ENCODE measurements at places on chromosomes 3 and 15.

DNA sequence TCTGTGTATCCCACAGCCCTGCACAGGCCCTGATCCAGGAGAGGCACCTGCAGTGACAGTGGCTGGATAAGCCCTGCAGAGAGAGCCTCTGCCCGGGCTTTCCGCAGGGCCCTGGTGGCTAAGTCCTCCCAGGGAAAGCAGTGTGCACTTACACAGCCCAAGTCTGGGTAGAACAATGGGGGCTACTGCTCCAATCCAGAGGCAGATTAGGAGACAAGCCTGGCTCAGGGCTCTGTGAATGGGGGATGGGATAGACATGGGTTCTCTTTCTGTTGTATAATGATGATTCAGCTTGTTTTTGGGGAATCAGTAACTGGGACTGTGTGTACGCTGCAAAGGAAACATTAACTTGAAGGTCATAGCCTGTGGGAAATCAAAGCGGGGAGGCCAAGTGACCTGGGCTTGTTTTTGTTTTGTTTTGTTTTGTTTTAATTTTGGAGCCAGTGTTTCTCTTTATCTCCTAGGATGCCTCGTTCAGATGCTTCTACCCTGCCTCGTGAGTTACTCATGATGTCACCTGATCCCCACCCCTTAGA is 4.1 kb upstream of the ALDH1L1 start:
- DNase-seq, result no peak

- no peak for DNase-seq
These were observed 58.1 kb upstream of the PROK2 start for GRCh38 chr3:71843071-71843470.

GRCh38 chr3:46897031-46897430 is 19.5 kb downstream of the PTH1R start:
- DNase-seq, result no peak

DNA sequence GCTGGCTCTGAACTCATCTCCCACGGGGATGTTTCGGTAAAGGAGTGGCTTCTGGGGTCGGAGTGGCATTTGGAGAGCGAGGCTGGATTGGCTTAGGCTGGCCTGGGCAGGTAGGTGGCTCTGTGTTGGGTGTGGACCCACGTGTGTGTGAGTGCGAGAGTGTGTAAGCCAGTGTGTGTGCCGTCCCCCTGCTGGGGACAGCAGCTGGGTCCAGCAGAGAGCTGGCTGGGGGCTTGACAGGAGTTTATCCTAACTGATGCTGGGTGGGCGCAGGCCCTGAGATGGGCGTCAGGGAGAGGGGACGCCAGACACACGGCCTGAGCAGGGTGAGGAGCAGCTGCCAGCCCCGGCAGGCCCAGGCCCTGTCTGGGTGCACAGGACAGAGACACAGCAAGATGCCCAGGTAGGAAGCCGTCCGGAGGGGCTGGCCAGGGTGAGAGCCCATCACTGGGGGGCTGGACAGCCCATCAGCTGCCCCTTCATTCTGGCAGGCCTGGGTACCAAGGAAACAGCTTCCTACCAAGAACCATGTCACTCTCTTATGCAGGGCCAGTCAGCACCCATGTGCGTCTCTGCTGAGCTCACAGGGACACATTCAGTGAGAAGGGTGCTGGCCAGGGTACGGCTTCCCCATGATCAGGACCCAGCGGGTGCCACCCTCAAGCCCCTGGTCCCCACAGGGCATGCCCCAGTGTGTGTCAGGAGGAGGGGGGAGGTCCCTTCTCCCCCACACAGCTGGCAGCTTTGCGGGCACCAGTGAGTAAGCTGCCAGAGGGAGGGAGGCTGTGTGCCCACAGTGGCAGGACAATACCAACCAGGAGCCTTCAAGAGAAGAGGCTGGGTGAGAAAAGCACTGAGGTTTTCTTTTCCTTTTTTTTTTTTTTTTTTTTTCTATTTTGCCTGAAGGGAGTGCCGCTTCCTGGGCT is 1.1 kb downstream of the PAK6 start:
- DNase-seq, result no peak

DNA sequence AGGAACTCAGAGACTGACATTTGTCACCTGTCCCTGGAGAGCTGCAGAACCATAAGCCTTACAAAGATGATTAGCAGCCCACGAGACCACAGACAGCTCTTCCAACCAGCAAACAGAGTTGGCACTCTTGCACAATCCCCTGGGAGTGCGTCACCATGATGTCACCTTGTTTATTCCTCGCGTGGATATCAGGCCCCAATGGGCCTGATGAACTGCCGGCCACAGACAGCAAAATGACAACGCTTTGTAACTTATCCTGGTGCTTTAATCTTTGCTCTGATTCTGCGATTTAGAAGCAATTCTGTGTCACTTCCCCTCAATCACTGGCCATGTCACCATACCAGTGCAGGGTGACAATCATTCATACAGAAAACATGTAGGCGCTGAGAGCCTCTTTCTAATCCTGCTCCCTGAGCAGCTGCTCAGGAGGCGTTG is 89.2 kb downstream of the TAMM41 start:
- DNase-seq, result peak; percentile 16

DNA sequence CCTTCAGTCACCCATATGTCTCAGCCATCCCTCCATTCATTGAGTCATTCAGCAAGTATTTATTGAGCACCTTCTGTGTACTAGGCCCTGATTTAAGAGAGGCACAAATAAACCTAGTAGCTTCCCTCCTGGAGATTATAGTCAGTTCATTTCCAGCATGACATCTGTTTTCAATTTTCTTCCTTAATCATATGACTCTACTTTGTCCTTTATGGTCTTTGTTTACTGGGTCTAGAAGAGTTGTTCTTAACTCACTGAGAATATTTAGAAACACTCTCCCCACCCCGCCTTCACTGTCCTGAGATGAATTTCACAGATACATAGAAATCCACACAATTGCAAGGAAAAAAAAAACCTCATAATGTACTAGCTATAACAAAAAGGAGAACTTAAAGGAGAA is 44.8 kb upstream of the ADAMTS9 start:
- no peak for DNase-seq

- DNase-seq, result no peak
These were observed 239.0 kb downstream of the SLCO3A1 start for GRCh38 chr15:92092289-92093105.

DNA sequence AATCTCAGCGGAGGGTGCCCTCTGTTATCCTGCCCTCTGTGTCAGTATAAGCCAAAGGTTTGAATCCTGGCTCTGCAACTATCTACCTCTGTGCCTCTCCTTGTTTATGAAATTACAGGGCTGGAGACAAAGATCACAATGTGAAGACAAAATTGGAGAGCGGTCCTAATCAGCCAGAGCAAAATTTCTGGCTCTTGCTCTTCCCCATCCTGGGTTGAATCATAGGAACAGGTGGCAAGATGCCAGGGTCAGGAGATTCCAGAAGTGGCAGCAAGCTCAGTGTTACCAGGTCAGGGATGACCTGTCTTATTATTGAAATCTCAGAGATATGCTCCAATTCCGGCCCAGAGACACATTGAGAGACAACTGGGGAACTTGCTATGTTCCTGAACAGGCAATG is 2.3 kb upstream of the CCR2 start:
- no peak for DNase-seq

GRCh38 chr15:56869573-56869972 is 48.9 kb upstream of the TCF12 start:
- DNase-seq, result no peak

DNA sequence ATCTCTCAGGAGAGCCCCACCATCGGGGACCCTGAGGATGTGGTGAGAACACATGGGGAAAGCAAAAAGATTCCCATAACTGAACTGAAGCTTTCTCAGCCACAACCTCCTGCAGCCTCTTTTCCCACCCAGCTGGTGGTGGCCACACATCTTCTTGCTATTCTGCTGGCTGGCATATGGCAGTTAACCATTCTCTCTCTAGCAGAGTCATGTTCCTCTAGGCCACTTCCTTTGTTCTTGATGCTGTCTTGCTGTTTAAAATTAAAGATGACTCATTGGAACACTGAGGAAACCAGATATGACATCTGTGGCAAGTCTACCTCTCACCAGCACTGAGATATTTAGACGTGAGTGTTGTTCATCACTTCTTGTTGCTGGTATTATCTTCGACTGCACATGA is 180.3 kb upstream of the ROBO2 start:
- DNase-seq, result peak; percentile 2

GRCh38 chr3:100697723-100698285 is 11.5 kb upstream of the TFG start:
- no peak for DNase-seq

- DNase-seq, result no peak
These were observed 119.2 kb upstream of the CTNNB1 start for GRCh38 chr3:41080141-41080540.

GRCh38 chr15:35535365-35535916 is 10.5 kb downstream of the DPH6 start:
- DNase-seq, result no peak

DNA sequence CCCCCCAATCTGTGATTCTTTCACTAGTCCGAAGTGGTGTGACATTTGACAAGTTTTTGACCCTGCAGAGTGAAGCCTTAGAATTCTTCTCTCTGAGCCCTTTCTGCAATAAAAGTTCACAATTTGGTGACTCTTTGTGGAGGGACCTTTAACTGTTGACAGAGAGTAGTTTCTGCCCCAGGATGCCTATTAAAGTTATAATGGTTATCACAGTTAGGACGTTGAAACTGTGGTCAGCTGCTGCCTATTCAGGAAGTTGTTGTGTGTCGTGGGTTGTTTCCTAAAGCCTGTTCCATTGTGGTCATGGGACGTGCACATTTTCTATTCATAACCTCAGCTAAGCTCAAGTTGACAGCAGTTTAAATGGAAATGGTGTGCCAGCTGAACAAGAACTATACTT is 274.5 kb downstream of the NEK10 start:
- no peak for DNase-seq

DNA sequence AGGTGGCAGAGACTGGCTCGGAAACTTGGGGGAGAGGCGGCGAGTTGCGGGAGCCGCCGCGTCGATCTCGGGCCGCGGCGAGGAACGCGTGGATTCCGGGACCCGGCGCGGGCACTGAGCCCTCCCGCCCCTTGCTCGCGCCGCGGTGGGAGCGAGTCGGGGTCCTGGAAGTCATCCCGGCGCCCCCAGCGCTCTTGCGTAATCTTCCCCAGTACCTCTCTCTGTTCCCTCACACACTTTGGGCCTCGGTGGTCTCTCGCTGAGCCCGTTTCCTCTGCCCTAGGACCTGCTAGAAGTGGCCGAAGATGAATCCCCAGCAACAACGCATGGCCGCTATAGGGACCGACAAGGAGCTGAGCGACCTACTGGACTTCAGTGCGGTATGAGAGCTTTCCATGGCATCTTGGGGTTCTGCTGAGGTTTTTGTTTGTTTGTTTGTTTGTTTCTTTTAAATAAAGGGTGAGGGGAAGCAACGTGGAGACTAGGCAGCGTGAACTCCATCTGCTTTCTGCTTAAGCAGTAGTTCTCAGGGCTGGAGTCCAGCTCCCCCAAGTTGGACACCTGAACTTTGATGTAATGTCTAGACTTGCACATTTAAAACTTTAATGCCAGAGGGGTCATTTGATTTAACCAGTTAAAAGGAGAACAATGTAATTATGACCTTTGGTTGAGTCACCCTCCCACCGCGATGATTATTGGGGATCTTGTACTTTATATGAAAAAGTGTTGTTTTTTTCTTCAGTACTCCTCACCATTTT is 1.3 kb downstream of the TCF12 start:
- DNase-seq, result no peak

DNA sequence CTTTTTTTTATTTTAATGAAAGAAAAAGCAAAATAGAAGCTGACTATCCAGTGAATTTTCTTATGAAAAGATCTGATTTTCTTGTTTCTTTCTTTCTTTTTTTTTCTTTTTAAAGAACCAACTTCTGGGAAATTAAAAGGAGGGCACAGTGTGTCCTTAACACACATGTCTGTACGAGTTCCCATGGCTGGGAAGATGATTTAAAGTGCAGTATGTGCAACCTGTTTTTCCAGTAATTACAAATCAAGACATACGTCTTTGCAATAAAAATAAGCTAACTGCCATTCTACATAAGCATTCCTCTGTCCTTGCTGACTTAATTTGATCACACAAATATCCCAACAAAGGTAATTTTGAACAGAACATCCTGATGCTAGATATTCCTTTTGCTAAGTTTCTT is 416.1 kb downstream of the ROBO1 start:
- no peak for DNase-seq

DNA sequence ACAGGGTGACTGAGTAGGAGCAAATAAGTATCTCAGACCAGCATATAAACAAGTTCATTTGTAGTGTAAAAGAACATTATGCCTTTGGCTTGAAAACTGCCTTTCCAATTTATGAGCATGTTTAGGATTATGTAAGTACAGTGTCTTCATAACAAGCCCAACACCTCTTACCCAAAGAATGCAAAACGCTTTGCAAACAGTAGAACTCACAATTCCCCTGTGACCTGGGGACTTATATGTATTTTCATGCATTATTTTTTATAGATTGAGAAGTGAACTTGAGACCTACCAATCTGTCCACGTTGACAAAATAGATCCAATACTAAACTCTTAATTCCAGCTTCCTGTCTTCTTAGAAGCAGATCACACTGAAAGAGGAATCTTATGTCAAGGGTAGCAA is 202.1 kb downstream of the TP63 start:
- no peak for DNase-seq

DNA sequence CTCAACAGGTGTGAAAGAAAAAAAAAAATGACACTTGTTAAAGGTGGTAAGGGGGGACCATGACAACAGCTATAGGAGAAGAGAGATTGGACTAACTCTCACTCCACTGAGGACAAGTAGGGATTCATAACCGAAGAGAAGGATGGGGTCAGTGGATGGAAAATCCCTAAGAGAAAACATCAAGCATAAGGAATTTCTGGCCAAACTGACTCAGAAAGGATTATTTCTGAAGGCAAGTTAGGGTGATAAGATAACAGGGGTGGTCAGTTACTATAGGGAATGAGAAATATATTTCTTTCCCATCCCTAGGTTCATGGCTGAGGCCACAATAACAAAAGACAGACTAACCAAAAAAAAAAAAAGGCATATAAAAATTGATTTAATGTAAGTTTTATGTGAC is 9.5 kb upstream of the RARB start:
- DNase-seq, result no peak

DNA sequence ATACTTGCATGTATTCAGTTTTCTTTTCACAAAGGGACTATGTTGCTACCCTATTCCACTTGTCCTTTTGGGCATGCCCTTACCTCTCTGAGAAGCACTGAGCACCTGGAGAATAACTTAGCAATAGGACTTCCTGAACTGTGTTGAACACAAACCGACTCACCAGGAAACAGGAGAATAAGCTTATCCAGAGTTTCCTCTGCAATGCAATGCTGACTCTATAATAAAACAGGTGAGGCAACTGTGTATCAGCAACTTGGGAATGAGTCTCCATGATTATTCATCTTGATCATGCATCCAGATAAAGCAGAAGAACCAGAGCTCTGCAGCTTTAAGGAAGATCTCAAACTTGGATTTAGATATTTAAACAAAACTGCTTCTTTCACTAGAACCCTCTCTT is 806.5 kb downstream of the IGSF11 start:
- DNase-seq, result no peak

DNA sequence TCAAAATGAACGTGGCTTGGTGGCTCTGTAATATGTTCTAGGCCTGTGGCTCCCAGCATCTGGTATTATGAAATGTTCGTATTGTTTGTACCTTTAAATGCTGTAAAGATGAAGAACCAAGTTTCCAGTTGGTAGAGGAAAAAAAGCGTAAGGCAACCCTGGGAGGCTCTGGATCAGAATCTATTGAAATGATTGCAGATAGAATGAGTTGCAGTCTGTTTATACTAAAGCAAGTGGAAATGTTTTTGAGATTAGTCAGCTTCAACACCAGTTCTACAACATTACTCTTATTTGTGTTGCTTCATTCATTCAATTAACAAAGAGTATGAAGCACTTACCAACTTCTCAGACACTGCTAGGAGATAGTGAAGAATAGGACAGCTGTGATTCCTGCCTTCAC is 5.3 kb downstream of the ARL6IP5 start:
- DNase-seq, result peak; percentile 52

- DNase-seq, result no peak
These were observed 181.1 kb downstream of the PLCL2 start for GRCh38 chr3:17065881-17066280.

Measured in AG04450 (cell line).